ENCODE measurements at places on chromosomes 2 and 18. TPM values are rescaled to one million over a fixed set of nuclear protein-coding genes. Genes with fewer than 3 reads are reported as not detected.

GRCh38 chr2:239158641-239159475 is 242.0 kb downstream of the HDAC4 start:
- no peak for DNase-seq

- peak; percentile 59 for DNase-seq
Observed at GRCh38 chr2:165203689-165204559, at the start of gene SCN3A. Gene SCN3A, minus strand, starts transcription at chr2:165204050. Its CDS starts 27,656 bp downstream, at chr2:165176394.

DNA sequence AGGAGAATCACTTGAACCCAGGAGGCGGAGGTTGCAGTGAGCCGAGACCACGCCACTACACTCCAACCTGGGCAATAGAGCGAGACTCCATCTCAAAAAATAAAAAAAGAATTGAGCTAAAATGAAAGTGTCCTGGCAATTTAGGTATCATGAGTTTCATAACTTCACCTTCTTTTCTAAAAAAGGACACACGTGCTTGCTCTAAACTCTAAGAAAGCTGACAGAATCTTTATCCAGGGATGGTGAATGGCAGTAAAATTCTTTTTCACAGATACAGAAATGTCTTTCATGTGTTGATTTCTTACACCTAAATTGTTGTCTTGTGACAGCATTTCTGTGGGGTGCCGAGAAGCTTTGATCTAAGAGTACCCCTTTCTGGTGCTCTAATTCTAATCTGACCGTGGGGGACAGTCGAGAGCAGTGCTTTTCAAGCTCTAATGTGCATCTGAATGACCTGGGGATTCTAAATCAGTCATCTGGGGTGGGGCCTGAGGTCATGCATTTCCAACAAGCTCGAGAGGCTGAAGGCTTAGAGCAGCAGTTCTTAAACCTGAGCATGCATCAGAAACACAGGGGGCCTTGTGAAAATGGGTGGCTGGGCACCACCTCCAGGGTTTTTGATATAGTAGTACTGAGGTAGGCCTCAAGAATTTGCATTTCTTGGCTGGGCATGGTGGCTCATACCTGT is 42.1 kb upstream of the REL start:
- no peak for DNase-seq

DNA sequence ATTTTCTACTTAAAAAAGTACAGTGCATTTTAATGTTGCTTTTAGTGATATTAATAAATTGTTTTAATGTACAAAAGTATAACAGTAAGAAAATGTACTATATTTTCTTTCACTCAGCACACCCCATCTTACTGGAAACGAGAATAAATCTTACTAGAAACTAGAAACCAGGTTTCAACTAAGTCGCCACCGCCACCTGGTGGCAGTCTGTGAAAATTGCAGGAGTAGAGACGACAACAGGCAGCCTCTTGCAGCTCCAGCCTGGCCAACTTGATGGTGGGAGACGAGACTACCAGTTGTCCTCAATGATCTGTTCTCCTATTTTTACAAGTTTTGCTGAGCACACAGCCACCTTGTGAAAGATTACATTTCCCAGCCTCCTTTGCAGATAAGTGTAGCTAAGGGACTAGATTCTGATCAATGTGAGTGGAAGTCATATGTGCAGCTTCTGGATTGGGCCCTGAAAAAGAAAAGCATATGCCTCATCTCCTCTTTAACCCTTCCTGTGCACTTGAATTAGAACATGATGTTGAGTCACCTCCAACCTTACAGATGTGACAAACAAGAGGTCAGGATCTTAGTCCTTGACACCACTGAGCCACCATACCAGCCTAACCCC is 8.7 kb downstream of the OTOF start:
- peak; percentile 85 for DNase-seq

DNA sequence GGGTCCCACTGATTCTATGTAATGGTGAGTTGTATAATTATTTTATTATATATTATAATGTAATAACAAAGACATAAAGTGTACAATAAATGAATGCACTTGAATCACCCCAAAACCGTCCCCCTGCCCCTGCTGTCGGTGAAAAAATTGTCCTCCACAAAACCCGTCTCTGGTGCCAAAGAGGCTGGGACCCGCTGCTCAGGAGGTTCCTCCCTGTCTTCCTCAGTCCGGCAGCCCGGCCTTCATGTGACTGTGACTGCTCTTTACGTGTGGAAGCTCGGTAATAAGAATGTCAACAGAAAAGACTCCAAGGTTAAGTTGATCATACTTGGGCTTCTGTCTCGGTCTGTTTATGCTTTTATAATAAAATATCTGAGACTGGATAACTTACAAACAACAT is 32.7 kb upstream of the ADNP2 start:
- DNase-seq, result no peak

- DNase-seq, result no peak
Observed at GRCh38 chr2:3470166-3470651, 49.1 kb downstream of the ADI1 start.

DNA sequence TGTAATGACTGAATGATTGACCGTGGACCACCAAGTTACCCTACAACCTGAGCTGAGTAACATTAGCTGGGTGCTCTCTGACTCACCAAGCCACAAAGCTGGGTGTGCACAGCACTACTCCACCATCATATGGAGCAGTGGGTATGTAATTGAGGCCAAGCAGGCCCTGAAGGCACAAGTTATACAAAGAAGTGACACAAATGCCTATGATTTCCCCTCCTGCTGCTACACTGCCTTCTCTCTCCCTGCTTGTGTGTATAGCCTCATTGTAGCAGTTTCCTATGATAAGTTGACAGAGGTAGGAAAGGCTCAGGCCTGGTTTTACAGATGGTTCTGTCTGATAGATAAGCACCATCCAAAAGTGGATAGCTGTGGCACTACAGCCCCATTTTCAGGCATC is 1327.2 kb upstream of the DDX18 start:
- DNase-seq, result no peak

GRCh38 chr2:47065771-47066380 is 89.2 kb downstream of the STPG4 start:
- DNase-seq, result peak; percentile 65

GRCh38 chr2:84121-84520 is 37.8 kb upstream of the FAM110C start:
- no peak for DNase-seq

DNA sequence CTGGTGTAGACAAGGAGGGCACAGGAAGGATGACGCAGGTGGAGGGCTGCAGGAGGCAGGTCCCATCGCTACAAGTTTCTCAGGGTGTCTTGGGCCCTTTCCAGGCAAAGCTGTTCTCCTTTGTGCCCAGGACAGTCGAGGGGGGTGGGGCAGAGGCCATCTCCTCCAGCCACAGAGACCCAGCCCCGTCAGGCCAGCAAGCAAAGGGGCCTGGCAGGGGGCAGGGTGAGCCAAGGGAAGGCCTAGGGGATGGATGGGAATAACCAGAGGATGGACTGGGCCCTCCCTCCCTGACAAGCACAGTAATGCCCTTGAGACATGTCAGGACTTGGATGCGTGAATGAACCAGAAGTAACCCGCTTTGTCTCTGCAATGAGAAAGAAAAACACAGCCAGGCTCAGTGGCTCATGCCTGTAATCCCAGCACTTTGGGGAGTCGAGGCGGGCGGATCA is 6.3 kb downstream of the TCF23 start:
- no peak for DNase-seq

GRCh38 chr2:217705461-217705860 is 297.3 kb downstream of the TNS1 start:
- DNase-seq, result no peak

DNA sequence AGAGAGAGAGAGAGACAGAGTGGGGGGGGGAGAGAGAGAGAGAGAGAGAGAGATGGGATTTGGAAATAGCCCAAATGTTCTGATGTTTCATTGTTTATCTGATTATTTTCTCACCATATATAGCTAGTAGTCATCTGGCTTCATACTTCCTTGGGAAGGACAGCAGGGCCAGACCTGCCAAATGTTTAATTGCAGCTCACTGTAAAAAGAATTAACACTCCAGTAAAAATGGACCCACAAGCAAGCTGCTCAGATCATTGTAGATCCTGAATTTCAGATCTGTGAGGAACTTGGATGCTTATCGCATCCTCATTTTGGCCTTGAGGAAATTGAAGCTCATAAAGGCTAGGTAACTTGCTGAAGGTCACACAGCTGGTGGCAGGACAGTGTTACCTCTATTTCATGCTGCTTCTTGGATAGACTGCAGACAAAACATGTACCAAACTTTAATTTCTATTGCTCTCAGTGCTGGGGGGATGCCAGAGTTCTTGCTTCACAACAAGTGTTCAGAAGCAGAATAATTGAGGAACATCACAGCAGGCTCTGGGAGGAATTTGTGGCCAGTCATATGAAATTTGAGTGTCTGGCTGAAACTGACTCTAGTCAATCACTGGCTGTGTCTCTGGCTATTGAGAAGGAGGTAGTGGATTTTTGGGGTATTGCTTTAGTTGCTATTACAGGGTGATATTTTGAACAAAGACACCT is 223.5 kb downstream of the PIK3C3 start:
- no peak for DNase-seq

DNA sequence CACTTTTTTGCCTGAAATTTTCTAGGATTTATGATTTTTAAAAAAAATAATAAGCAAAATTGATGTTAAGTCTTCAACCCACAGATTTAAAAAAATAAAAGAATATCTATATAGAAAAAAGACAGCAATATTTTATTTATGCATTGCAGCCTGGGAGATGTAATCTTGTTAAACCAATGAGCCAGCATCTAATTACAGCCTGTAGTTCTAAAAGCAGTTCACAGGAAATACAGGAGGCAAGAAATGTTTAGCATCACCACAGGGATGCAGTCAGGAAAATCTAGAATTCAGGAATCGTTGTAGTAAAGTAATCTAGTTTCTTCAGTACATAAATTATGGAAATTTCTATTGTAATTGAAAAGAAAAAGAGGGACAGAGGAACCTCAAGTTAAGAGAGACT is 17.2 kb downstream of the UGGT1 start:
- no peak for DNase-seq

- no peak for DNase-seq
Observed at GRCh38 chr2:109164311-109164710, 35.3 kb downstream of the SH3RF3 start.

DNA sequence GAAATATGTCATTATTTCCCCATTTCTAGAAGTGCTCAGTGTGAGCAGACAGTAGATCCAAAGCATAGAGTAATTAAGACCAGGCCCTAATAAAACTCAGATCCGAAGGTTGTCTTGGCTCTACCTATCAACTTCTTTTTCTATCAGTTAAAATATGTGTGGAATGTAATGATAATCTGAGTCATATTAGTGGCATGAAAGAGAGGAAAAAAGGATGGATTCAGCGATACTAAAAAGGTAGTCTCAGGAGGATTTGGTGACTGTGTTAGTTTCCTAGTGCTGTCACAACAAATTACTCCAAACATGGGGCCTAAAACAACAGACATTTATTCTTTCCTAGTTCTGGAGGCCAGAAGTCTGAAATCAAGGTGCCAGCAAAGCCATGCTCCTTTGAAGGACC is 103.7 kb upstream of the NABP1 start:
- no peak for DNase-seq

DNA sequence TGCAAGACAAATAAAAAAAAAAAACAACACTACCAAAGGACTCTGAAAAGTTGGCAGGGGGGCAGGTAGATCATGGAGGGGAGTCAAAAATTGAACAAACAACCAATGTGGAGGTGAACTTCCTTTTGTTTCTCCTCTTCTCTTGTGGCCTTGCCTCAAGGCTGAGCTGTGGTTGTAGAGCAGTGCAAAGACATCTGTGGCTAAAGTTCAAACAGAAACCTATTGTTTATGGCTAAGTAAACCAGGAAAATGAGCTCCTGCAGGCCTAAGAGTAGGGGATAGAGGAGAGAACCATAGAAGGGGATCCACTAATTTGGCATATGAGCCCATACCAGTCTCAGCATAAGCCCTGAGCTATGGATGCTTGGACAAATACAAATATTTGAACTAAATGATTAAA is 40.2 kb upstream of the EGR4 start:
- no peak for DNase-seq

DNA sequence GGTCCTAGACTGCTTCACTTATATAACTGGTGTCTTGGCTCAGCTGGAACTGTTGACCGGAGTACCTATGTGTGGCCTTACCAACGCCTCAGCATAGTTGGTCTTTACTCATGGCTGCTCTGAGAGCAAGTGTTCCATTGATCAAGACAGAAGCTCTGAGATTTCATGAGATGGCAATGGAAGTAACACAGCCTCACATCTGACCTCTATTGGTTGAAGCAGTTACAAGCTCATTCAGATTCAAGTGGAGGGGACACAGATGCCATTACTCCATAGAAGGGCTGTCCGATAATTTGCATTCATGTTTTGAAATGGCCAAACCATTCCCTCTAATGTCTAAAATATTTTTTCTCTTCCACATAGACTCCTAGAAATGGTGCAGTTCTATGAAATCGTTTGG is 46.4 kb upstream of the STK39 start:
- no peak for DNase-seq

DNA sequence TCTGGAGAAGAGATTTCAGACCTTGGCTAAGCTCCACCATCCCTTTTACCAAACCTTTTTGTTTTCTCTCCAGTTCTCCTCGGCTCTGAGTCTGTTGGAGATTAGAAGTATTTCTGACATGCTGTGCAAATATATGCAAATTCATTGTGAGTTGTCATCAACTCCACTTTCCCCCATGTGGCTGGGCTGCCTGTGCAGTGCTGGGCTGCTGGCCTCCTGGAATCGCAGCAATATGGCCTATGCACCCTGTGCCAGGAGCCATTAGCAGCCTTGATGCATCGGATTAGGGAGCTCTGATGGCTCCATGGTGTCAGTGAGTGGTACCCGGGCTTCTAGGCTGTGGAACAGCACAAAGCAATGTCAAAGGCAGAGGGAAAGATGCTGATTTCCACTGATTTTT is 80.0 kb downstream of the GPR39 start:
- no peak for DNase-seq

DNA sequence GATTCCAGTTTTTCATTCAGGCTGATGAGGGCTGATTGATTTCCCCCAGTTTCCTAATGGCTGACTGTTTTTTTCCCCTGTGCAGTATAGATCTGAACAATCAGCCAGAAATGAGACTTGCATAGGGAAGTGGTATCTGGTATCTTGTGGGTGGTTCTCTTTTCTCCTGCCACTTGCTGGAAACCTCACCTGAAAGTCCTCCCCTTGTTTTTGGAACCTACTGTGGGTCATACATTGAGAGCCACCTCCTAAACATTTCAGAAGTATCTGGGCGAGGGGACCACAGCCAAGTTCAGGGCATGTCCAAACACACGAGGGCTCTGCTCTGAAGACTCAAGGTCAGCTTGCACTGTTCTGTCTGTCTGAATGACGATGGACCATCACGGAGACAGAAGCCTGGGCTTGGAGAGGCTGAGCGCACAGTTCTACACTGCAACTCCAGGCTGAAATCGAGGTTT is 19.3 kb downstream of the ALPK2 start:
- no peak for DNase-seq

QPCT gene
- 4.0 TPM for total RNA-seq

KCNK3 gene
- total RNA-seq, result 0.05 TPM

MPHOSPH10 gene
- 18.9 TPM for total RNA-seq

ECEL1 gene
- total RNA-seq, result not detected

ESPNL gene
- not detected for total RNA-seq

SERPINB10 gene
- not detected for total RNA-seq

DNMT3A gene
- 31.0 TPM for total RNA-seq

HOXD12 gene
- not detected for total RNA-seq

AQP12B gene
- not detected for total RNA-seq

KCNG2 gene
- total RNA-seq, result 0.51 TPM
